ENCODE measurements at places on chromosomes 4 and X. TPM values are rescaled to one million over a fixed set of nuclear protein-coding genes. Genes with fewer than 3 reads are reported as not detected.

SYNPO2 gene
- 1.2 TPM for total RNA-seq

CXorf51B gene
- total RNA-seq = not detected

VCX2 gene
- total RNA-seq = not detected

TMPRSS11A gene
- total RNA-seq = not detected

ADH7 gene
- total RNA-seq = not detected

SPINK2 gene
- not detected for total RNA-seq

CCDC160 gene
- total RNA-seq = not detected

HS3ST1 gene
- 4.6 TPM for total RNA-seq

CCDC110 gene
- not detected for total RNA-seq

LARP7 gene
- 54.9 TPM for total RNA-seq

MAGED2 gene
- total RNA-seq = 60.3 TPM

GRPR gene
- total RNA-seq = not detected

CENPVL2 gene
- total RNA-seq = not detected

RAI2 gene
- not detected for total RNA-seq

DGKK gene
- total RNA-seq = not detected

DMRTC1 gene
- total RNA-seq = not detected

CLNK gene
- total RNA-seq = not detected

USP17L11 gene
- not detected for total RNA-seq

NR3C2 gene
- 0.12 TPM for total RNA-seq

WWC2 gene
- 28.1 TPM for total RNA-seq

FOXO4 gene
- total RNA-seq = 3.7 TPM

TLR6 gene
- total RNA-seq = 17.3 TPM

DRD5 gene
- total RNA-seq = not detected

ZMAT1 gene
- total RNA-seq = 2.3 TPM

GAGE12F gene
- total RNA-seq = not detected

KIT gene
- not detected for total RNA-seq

RASL11B gene
- 0.20 TPM for total RNA-seq

ADD1 gene
- 71.6 TPM for total RNA-seq

POU4F2 gene
- total RNA-seq = not detected

NSUN7 gene
- not detected for total RNA-seq

PHEX gene
- total RNA-seq = 0.64 TPM

EMCN gene
- not detected for total RNA-seq

MID1 gene
- 25.2 TPM for total RNA-seq

MND1 gene
- 33.6 TPM for total RNA-seq

SPARCL1 gene
- total RNA-seq = not detected

TRMT2B gene
- total RNA-seq = 103 TPM

TMEM154 gene
- total RNA-seq = 3.5 TPM

ASB9 gene
- 24.5 TPM for total RNA-seq

H2BW2 gene
- not detected for total RNA-seq

GLRA3 gene
- total RNA-seq = 0.09 TPM

ADH1C gene
- not detected for total RNA-seq

HSFX4 gene
- total RNA-seq = not detected

NEXMIF gene
- 0.35 TPM for total RNA-seq

FAM184B gene
- 0.02 TPM for total RNA-seq

HOPX gene
- total RNA-seq = 224 TPM

AMTN gene
- not detected for total RNA-seq

GPR78 gene
- total RNA-seq = not detected

SHROOM4 gene
- not detected for total RNA-seq

SLC9B1 gene
- 0.12 TPM for total RNA-seq

PORCN gene
- 13.9 TPM for total RNA-seq

MAGEE2 gene
- total RNA-seq = not detected

TMSB15A gene
- total RNA-seq = not detected

MTNR1A gene
- not detected for total RNA-seq

All from NCI-H460 (cell line).